ENCODE measurements at places on chromosomes 6 and 20.

GRCh38 chr20:13147971-13148370, 73.1 kb upstream of the ISM1 start:
- no peak for DNase-seq

DNA sequence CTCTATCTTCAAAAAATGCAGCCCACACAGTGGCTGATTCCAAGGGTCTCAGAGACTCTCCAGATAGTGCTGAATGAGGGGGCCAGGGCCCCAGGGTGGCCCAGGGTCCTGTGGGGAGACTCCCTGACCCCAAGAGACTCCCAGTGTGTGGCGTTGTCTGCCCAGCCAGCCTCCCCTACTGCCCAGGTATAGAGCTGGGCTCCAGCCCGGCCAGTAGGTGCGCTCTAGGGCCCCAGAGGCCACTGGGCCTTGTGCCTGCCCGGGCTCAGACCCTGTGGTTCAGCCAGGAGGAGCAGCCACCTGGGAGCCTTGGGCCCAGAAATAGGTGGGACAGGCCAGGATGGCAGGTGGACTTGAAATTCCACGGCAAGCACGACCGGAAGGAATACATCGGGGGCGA, 30.3 kb upstream of the GATA5 start:
- no peak for DNase-seq

- no peak for DNase-seq
These were observed 24.1 kb downstream of the BFSP1 start for GRCh38 chr20:17507032-17507431.

- no peak for DNase-seq
These were observed 1.2 kb downstream of the PSMB8 start for GRCh38 chr6:32842690-32843089.

- peak; percentile 61 for DNase-seq
These were observed 172.4 kb downstream of the MOXD1 start for GRCh38 chr6:132228894-132229293.

- DNase-seq, result peak; percentile 82
These were observed 11.5 kb downstream of the SDC4 start for GRCh38 chr20:45336530-45337366.

DNA sequence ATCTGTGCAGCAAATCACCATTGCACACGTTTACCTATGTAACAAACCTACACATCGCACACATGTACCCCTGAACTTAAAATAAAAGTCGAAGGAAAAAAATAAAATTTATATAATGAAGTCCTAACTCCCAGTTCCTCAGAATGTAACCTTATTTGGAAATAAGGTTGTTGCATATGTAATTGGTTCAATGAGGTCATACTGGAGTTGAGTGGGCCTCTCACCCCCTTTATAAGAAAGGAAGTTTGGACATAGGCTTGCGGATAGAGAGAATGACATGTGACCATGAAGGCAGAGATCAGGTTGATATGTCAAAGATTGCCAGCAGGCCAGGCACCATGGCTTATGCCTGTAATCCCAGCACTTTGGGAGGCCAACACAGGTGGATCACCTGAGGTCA, 16.1 kb upstream of the ZBTB22 start:
- no peak for DNase-seq

DNA sequence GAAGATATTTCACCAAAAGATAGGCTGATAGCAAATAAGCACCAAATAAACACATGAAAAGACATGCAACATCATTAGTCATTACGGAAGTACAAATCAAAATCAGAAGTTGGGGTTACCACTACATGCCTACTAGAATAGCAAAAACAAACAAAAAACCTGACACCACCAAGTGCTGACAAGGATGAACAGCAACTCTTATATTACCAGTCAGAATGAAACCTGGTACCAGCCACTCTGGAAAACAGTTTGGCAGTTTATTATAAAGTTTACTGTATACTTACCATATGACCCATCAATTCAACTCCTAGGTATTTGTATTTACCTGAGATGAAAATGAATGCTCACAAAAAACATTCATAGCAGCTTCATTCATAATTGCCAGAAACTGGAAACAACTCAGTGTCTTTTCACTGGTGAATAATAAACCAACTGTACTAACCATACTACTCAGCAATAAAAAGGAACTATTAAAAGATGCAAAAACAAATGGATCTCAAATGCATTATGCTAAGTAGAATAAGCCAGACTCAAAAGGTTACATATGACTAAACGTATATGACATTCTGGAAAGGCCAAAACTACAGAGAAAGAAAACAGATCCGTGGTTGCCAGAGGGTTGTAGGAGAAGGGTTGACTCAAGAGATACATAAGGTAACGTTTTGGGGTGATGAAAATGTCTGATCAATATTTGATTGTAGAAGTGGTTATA, 33.0 kb downstream of the NUP153 start:
- no peak for DNase-seq

- no peak for DNase-seq
These were observed 27.2 kb downstream of the IL22RA2 start for GRCh38 chr6:137146206-137146605.

DNA sequence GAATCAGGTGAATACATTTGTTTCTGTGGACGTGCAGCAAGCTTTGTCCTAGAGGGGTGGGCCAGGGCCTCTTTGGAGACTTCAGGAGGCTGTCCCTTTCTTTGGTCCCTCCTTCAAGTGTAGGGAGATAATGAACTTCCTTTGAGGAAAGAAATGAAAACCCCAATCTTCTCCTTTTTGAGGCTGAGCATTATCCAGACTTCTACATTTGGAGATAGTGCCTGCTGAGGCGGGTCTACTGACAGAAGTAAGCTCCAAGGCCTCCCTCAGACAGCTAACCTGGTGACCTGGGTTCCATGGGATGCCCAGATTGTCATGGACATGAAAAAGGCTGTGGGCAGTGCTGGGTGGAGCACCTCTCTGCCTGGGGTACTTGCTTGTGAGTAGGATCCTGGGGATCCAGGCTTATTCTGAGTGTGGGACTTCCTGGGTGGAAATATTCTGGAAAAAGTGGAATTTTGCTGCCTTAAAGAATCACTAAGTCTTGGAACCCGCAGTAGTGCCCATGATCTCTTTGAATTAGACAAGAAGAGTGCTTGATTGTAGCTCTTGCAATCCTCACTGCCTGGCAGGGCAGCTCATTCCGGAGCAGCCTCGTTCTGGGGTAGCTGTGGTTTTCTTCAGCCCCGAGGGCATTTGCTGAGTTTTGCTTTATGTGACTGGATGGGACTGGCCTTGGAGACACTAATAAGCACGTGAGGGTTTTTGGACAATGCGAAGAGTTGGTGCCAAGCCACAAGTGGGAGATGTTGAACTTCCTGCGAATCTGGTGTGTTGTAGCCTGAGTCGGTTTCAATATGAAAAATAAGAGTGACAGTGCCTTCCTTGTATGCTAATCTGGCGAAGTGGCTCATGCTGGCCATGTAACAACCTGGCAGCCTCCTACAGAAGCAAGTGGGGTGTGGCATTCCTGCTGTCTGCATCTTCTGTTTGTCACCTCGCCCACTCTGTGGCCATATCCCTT, 28.1 kb downstream of the SNRNP48 start:
- peak; percentile 68 for DNase-seq

GRCh38 chr20:57751411-57751810, 41.6 kb upstream of the PMEPA1 start:
- no peak for DNase-seq

- no peak for DNase-seq
These were observed 5.1 kb downstream of the SPINT3 start for GRCh38 chr20:45510242-45510862.

DNA sequence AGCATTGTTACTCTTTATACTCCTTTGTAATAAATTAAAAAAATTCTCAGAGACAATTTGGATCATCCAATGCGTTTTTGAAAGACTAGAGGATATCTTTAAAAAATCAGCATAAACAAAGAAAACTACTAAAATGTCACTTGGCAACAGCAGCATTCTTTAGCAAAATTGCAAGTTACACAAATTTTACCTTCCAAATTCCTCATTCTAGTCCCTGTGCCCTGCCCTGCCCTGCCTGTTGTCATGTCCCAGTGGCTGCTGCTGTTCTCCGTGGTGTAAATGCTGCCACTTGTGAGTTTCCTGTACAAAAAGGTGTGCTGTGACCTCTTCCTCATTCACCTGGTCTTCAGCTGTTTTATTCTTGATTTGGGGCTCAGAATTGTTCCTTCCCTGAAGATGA, 83.2 kb downstream of the CDC5L start:
- no peak for DNase-seq

GRCh38 chr6:19413323-19413722, 423.8 kb upstream of the ID4 start:
- DNase-seq, result peak; percentile 7

GRCh38 chr6:77292564-77293546, 170.4 kb downstream of the HTR1B start:
- DNase-seq, result peak; percentile 89

DNA sequence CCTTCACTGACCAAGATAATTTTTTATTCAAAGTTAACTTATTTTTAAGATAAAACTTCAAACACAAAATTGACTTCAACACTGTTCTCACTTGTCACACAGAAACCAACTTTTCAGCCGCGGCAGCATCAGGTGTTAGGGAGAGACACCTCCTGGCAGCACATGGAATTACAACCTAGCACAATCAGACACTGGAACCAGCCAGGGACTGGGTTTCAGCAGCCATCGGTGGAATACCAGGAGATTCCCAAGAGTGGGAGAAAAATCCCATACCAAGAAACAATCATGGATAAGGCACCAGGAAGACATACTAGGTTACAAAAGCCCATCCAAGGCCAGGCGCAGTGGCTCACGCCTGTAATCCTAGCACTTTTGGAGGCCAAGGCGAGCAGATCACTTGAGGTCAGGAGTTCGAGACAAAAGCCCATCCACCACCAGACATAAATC, 70.0 kb downstream of the SNX5 start:
- DNase-seq, result peak; percentile 78

- no peak for DNase-seq
These were observed 38.2 kb upstream of the SLCO4A1 start for GRCh38 chr20:62603907-62604785.

GRCh38 chr6:27866357-27867050, 45.7 kb downstream of the OR2B2 start:
- peak; percentile 77 for DNase-seq

GRCh38 chr6:36386495-36387439, 702 bp downstream of the ETV7 start:
- DNase-seq, result peak; percentile 67

DNA sequence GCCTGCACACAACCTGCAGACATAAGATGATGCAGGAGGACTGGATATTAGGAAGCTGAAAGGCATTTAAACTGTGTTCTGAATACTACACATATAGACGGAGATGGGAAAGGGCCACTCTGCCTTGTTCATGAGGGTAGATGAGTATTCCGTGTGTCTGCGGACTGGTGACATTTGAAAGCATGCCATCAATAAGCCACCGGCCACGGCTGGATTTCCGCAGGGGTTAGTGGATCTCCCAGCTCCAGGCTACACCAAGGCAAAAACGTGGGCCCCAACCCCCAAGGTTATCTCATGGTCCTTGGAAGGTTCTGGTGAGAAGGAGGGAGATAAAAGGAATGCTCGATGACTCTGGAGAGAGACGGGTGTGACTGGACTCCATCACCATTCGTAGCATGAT, 78.6 kb upstream of the THBS2 start:
- DNase-seq, result no peak

- DNase-seq, result no peak
These were observed 100.5 kb downstream of the TBX18 start for GRCh38 chr6:84663866-84664265.

- no peak for DNase-seq
These were observed 33.7 kb downstream of the GJA10 start for GRCh38 chr6:89927791-89928550.

DNA sequence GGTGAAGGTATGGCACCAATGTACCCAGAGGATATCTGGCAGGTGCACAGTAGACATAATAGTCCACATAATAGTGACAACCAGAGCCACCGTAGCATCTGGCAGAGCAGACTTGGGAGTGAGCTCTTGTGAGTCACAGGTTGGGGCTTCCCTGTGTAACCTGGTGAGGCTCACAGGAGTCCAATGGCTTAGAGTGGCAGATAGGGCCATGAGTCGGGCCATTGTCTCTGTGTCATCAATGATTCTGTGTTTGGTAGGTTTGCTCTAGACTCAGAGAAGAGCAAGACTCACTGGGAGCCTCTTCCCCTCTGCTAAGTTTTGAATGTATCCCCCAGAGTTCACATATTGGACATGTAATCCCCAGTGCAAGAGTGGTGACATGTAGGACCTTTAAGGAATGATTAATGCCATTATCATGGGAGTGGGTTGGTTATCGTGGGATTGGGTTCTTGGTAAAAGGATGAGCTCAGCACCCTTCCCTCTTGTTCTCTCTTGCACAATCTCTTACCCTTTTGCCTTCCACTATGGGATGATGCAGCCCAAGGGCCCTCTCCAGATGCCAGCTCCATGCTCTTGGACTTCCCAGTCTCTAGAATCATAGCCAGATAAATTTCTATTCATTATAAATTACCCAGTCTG, 22.6 kb upstream of the SIRPA start:
- no peak for DNase-seq

GRCh38 chr20:33400812-33401183, 521 bp downstream of the CDK5RAP1 start:
- DNase-seq, result peak; percentile 11

DNA sequence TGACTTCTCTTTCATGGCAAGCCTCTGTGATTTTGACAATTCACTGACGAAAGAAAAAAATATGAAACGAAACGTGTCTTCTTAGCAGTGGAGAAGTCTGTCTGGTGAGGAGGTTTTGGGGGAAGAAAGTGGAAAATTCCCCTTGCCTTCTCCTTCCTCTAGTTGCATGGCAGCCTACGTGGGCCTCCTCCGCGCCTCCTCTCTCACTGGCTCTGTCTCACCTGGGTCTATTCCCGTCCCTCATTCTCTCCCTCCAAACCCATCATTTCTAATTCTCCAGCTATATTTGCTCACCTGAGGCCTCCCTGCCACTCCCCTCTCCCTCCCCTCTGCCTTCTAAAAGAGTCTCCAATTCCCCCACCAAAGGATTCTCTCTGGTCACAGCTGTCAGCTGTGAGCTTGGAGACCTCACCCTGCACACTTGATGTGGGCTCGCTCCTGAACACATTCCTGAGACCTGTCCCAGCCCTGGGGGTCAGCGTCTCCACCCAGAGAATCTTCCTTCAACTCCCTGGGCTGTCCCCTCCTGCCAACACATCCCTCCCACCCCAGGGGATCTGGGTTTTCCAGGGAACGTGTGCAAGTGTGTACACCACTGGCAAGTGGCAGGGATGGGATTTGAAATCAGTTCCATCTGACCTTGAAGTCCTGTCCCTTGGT, 159.6 kb upstream of the PMEPA1 start:
- no peak for DNase-seq

DNA sequence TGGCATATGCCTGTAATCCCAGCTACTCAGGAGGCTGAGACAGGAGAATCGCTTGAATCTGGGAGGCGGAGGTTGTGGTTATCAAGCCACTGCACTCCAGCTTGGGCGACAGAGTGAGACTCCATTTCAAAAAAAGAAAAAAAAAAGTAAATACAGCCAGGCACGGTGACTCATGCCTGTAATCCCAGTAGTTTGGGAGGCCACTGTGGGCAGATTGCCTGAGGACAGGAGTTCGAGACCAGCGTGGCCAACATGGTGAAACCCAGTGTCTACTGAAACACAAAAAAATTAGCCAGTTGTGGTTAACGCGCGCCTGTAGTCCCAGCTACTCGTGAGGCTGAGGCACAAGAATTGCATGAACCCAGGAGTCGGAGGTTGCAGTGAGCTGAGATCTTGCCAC, 1.5 kb upstream of the NINL start:
- DNase-seq, result no peak

- no peak for DNase-seq
These were observed 219.8 kb upstream of the STXBP5 start for GRCh38 chr6:146984251-146984924.

- no peak for DNase-seq
These were observed 30.1 kb downstream of the GMDS start for GRCh38 chr6:2215342-2215741.

GRCh38 chr20:52798124-52798523, 174.0 kb upstream of the TSHZ2 start:
- DNase-seq, result no peak

- DNase-seq, result no peak
These were observed 375.1 kb downstream of the PHF3 start for GRCh38 chr6:64010666-64011065.

Data from fibroblast of villous mesenchyme (primary cell).